ENCODE measurements at places on chromosomes 5 and 9.

DNA sequence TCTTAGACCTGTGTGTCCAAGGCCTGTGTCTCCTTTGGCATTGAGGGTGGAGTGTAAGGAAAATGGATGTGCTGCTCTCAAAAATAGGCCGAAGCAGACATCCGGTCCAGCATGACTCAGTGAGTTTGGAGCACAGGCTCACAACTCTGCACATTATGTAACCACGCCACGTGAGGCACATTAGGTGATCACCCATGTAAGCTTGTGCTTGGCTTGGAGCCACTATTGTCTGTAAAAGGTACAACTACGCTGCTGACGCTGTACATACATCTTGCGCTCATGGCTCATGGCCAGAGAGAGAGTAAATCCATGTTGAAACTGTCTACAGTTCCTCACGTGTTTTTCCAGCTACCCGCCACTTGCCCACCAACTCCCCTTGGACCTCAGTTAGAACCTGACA lies 177.5 kb downstream of the PDE4D start:
- no peak for DNase-seq

DNA sequence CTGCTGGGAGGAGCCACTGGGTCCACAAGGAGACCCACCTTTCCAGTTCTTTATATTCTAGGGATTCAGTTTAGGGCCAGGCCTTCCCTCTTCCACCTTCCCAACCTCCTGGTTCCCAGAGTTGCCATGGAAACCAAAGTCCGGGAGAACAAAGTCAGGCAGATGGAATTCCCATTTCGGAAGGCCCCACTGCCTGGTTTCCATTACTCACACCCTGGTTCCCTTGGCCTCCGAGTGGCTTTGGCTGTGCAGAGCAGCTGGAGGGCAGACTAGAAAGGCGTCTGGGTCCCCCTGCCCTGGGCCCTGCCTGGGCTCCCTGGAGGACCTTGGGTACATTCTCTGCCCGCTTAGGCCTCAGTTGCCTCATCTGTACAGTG lies 136.1 kb downstream of the RGS3 start:
- no peak for DNase-seq

DNA sequence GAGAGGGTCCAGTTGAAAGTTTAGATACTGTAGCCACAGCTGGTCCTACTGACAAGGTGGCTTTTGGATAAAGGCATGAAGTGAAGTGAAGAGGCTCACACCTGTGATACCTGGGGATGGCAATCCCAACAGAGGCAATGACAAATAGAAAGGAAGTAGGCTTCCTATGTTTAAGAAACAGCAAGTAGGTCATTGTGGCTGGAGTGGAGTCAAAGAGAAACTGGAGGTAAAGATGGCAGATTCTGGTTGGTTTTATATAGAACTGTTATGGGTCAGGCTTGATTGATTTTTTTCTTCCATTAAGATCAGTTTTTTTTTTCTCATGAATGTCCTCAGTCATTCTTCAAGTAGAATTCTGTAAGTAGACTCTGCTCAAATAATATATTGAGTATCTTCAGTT lies 79.5 kb downstream of the ANXA1 start:
- peak; percentile 17 for DNase-seq

- DNase-seq, result no peak
These were observed 51.7 kb downstream of the AUH start for GRCh38 chr9:91310037-91310436.

- DNase-seq, result peak; percentile 8
These were observed 102.5 kb upstream of the PANK3 start for GRCh38 chr5:168681556-168682183.

- DNase-seq, result no peak
These were observed 121.2 kb upstream of the ST8SIA4 start for GRCh38 chr5:101024299-101024698.

- DNase-seq, result no peak
These were observed 1378.1 kb downstream of the EFNA5 start for GRCh38 chr5:106292654-106293053.

DNA sequence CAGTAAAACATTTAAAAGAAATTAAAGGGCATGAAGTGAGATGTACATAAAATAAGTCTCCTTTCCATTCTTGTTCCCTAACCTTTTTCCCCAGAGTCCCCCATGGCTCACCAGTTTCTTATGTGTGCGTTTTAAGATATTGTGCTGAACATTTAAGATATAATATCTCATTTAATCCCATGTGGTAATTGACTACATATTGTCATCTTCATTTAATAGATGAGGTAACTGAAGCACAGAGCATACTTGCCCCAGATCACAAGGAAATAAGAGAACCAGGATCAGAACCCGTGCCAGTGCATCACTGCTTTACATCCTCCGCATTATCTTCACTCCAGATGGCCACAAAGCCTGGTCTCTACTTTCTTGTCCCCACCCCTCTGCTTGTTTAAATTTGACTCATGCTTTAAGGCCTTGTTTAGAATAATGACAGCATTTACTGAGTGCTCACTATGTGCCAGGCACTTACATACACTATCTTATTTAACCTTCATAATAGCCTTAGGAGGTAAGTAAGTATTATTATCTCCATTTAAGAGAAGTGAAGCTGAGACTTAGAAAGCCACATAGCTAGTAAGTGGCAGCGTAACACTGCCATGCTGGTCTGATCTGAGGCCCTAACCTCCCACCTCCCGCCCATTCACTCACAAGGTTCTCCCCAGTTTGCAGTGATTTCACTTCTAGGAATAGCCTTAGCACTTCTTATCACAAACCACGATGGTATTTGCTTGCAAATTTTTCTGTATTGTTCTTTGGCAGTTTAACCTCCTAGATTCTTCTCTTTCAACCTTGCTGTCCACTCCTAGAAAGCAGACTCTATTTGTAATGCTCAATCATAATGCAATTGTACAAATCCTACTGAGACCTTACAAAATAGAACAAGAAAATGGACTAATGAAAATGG lies 78.4 kb upstream of the IL6ST start:
- no peak for DNase-seq

- no peak for DNase-seq
These were observed 418.8 kb downstream of the KIAA0825 start for GRCh38 chr5:94199566-94199965.

DNA sequence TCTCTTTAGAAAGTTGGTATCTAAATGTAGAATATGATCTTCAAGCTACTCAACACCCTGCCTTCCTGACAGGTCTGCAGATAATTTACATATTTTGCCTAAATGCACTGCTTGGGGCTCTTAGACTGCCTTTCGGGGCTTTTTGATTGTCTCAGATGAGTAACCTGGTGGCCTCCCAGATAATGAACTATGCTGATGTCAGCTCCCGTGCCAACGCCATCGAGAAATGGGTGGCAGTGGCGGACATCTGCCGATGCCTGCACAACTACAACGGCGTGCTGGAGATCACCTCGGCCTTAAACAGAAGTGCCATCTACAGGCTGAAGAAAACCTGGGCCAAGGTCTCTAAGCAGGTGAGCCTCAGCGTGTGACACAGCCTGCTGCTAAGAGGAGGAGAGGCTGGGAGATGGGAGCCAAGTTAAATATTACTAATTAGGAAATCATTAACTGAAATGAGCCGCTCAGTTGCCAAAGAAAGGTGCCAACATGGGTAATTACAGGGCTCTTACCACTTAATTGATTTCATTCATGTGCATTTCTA lies 20.8 kb upstream of the CKMT2 start:
- DNase-seq, result peak; percentile 30

DNA sequence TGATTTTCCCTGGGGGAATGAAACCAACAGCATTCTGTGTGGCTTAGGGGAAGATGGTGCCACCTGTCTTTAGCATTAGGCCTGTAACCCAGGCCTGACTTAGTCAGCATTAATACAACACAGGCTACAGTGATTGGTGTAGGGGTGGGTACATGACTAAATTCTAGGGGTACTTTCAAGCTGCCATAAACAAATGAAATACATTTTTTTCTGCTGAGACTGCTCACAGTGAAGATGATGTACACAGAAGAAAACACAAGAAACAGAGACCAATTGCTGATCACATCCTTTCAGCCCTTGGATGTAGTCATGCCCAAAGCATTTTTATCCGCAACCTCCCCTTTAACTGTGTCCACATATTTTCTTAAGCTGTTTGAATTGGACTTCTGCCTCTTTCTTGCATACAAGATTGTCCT lies 527.2 kb downstream of the KCTD16 start:
- no peak for DNase-seq

DNA sequence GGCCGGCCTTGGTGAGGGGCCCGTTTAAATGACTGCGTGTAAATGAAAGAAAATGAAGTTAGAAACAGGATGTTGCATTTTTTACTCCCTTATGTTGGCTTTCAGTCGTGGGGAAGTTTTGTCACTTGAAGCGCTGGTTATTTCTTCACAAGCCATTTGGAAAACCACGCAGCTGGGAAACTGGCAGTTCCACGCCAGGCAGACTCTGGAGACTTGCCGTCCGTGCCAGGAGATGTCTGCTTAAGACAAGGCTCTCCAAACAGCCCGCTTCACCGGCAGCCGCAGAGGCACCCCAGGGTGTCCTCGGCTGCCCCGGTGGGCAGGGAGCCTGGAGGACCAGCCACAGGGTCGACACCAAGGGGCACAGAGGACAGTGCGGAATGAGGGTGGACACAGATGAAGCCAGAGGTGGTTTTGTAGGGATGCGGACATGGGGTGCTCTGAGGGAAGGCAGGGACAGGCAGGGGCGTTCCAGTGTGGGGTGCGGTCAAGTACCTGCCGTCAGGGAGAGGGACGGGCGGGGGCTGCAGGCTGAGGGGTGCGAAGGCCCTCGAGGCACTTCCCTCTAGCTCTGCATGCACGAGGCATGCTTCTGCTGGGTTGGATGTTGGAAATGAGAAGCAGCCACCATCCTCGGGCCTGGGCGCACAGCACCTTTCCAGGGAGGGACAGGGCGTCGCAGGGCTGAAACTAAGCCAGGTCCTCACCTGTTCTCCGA lies 11.1 kb upstream of the AJM1 start:
- DNase-seq, result no peak

GRCh38 chr9:125043631-125044030 lies 99.7 kb downstream of the SCAI start:
- DNase-seq, result no peak

- no peak for DNase-seq
These were observed 22.4 kb downstream of the DDX31 start for GRCh38 chr9:132647355-132647754.

DNA sequence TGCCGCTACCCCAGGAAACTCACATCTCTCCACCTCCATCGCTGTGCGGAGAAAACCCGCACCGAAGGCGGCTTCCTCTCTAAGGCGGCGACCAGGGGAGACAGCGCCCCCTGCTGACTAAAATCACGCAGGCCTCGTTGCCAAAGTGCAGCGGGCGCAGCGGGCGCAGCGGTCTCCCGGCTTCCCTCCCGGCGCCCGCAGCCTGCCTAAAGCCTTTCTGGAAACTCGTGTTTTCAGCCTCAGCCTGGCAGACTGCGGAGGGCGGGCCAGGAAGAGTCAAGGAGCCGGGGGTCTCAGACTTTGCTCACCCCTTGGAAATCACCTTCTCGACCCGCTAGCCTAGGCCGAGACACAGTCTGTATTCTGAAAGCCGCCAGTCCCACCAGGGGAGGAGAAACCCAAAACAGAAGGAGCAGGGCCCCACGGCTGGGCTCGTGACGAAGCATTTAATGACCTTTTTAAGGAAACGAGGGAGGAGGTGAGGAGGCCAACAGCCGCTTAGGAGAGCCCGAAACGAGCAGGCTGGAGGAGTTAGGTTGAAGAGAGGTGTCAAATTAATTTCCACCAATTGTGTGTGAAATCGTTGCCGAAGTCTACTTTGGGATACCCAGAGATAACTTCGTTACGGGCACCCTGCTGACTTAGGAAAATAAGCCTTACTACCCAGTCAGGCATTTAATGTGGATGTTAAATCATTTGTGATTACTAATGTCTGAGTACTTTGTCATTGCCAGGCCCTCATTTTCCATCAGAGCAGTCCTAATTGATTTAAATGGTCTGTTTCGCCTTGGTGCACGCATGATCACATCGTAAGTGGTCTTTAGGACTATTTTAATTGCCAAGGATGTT lies 7.3 kb upstream of the FOXB2 start:
- DNase-seq, result peak; percentile 76

- DNase-seq, result no peak
These were observed 231.9 kb downstream of the ADAMTSL1 start for GRCh38 chr9:18705796-18706392.

DNA sequence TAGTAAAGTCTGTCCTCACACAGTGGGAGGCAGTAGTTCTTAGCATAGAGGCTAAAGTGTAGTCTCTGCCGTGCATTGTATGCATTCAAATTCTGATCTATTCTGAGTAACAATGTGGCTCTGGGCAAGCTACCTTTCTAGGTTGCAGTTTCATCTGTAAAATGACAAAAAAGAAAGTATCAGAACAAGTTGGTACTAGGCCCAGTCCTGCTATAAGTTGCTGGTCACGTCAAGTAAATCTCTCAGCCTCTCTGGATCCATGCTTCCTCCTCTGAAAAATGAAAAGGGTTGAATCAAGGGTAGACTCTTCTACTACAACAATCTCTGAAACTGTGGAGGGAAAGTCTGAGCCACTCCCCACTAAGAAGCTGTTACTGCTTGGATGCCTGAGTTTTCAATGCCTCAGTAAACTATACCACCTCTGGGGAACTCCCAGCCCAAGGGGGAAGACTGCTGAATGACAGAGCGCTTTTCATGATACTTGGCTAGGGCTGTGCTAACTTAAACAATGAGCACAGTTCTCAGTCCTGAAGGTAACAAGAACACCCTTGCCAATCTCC lies 34.5 kb upstream of the SPARC start:
- peak; percentile 35 for DNase-seq

GRCh38 chr9:126053913-126054312 lies 272.7 kb upstream of the MVB12B start:
- no peak for DNase-seq

DNA sequence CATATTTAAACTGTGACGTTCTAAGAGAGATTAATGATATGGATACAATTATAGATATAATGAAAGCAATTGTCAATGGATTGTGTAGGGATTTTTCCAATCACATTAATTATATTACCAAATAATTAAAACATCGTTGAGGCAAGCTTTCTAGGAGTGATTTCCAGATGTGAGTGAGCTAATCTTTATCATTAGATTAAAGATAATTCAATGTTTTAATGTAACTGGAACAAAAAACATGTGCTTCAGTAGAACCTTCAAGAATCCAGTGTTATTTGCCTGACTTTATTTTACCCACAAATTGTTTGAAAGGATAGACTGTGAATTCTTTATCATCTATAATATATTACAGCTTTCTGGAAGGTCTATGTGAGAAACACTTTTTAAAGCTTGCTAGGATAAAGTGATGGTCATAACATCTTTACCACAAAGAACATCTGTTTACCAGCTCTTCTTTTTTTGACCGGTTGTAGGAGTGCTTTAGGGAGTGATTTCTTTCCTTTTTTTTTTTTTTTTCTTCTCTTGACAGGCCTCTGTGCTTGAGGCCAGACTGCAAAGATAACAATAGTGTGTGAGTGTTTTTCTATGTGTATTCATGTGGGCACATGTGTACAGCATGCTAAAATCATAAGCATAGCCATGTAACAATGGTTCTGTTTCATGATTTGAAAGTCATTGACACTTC lies 35.0 kb downstream of the SNCAIP start:
- no peak for DNase-seq

GRCh38 chr9:89850631-89851325 lies 246.0 kb downstream of the GADD45G start:
- no peak for DNase-seq
